ENCODE measurements at places on chromosomes 1 and 21. TPM values are rescaled to one million over a fixed set of nuclear protein-coding genes. Genes with fewer than 3 reads are reported as not detected.

Gene FABP3
- total RNA-seq, result 146 TPM

Gene CDA
- total RNA-seq, result 1.5 TPM

Gene KRTAP19-3
- total RNA-seq, result not detected

Gene PLCH2
- 0.65 TPM for total RNA-seq
